Germinal center (tissue), 1 donor: ENCODE measurements at places on chromosomes 7 and 10.

GRCh38 chr10:23055424-23056185 is 39.8 kb upstream of the MSRB2 start:
- no peak for DNase-seq

GRCh38 chr10:5595095-5595494 is 70.3 kb downstream of the CALML3 start:
- DNase-seq = no peak

DNA sequence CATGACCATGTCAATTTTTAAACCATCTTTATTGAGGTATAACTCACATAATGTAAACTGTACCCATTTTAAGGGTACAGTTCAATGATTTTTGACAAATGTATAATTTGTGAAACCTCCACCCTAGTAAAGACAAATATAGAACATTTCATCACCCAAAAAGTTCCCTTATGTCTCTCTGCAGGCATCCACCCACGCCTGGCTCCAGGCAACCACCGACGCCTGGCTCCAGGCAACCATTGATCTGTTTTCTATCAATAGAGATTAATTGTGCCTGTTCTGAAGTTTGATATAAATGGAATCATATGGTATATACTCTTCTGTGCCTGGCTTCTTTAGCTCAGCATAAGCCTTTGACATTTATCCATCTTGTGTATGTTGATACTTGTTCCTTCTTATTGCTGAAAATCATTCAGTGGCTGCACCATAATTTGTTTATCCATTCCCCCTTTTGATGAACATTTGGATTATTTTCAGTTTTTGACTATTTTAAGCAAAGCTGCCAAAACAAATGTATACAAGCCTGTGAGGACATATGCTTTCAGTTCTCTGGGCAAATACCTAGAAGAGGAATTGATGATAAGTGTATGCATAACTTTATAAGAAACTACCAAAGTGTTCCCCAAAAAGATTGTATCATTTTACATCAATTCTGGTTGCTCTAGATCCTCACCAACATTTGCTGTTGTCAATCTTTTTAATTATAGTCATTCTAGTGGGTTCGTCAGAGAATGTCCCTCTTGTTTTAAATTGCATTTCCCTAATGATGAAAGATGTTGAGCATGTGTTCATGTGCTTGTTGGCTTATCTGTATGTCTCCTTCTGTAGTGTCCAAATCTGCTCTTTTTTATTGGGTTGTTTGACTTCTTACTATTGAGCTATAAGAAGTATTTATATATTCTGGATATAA is 55.7 kb upstream of the HECTD2 start:
- DNase-seq = no peak

DNA sequence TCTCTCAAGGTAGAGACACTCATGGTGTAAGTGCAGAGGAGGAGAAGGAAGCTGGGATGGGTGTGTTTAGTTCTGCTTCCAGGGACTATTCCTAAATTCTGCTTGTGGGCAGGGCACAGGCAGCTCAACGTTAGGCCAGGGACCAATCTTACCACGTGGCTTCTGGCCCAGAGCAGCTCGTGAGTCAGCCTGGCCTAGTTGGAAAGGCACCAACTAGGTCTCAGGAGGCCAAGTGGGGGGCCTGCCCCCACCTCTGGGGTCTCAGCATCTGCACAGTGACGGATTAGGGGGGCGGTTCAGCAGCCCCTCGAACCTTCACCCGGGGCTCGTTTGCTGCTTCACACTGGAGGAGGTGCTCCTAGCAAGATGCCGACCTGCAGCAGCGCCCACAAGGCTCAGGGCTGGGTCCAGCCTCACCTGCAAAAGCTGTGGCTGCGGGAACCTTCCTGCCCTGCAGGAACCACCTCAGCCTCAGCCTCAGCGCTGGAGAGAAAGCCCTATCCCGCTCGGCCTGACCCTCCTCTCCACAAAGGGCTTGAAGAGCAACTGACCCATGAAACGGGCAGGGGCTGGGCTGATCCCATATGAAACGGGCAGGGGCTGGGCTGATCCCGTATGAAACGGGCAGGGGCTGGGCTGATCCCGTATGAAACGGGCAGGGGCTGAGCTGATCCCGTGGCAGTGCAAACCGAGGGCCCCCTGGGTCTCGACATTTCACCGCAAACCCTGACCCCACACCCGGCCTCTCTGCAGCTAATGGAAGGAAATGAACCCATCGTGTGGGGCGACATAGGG is 447.4 kb downstream of the DNAJB6 start:
- no peak for DNase-seq

GRCh38 chr10:124181656-124182055 is 88.3 kb upstream of the CHST15 start:
- DNase-seq = no peak

DNA sequence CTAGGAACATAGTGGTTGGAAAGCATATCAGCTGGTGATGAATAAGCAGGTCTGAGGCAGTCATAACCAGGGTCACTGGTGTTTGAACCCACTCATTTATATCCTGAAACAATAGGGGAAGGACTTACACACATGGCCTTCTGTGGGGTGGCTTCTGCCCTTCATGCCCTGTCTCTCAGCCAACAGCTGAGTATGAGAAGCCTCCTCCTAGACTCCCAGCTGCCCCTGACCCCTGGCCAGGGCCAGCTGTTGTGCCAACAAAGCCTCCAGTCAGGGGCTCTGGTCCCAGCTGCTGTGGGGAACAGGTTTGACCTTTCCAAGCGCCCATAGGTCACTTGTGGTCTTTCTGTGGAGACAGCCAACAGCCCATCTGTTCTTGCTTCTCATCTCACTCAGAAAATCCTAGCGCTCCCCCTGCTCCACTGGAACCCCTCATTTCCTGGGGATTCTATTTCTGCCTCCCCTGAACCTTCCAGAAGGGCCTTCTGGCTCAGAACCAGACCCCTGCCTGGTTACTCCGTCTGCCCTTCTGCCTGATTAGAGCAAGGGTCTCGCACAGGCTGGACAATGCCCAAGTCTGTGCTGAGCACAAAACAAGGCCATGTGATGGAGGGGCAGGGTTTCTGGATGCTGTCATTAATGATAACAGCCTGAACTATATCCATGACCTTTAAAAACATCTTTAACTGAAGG is 9.7 kb upstream of the PURB start:
- DNase-seq = no peak

GRCh38 chr7:155416646-155417380 is 41.1 kb upstream of the EN2 start:
- DNase-seq = no peak

GRCh38 chr10:132245056-132245455 is 58.3 kb downstream of the DPYSL4 start:
- no peak for DNase-seq

DNA sequence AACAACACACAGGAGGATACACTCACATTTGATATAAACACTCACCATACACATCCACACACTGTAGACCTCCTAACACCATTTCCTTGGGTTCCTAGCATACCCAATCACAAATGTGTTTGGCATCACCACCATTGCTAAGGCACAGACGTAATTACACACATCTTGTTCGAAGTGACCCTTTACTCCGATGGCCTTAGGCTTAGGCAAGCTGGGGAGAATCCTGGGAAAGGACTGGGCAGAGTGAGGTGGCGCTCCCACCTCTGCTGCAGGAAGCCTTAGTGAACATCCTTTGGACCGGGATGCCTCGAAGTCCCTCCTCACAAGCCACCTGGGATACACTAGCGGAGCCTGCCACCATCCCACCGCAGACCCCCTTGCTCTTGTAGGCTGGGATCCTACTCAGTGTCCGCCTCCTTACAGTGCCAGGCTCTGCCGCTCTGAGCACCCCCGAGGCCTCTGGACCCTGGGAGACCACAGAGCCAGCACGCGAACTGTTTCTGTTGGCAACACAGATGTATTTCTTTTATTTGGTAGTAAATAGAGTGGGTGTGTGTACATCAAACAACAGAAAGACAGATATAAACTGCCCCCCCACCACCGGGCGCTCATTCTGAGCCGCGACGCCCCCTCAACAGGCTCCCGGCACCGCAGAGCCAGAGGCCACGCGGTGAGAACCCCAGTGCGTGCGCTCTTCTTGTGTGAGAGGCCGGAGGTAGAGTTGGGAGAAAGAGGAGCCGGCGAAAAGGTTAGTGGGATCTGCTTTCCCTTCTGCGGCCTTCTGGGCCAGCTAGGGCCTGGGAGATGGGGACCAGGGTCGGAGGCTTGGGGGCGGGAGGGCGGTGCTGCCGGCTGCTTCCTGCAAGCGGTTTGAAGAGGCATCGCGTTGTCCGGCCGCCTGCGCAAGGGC is 5.9 kb upstream of the HMX2 start:
- DNase-seq = no peak

DNA sequence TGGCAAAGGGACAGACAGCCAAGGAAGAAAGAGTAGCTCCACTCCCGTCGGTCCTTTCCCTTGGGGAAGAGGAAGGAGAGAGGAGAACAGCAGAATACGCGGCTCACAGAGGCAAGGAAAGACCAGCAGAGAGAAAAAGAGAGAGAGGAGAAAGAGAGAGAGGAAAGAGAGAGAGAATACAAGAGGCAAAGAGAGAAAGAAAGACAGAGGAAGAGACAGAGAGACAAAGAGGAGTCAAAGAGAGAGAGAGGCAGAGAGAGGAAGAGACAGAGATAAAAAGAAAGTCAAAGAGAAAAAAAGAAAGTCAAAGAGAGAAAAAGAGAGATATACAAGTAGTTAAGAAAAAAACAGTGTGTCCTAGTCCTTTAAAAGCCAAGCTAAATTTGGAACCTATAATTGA is 23.4 kb upstream of the CHST3 start:
- DNase-seq = no peak

GRCh38 chr7:145216866-145217265 is 381.0 kb upstream of the TPK1 start:
- no peak for DNase-seq

GRCh38 chr10:60521974-60522405 is 132.3 kb upstream of the ANK3 start:
- DNase-seq = no peak

- no peak for DNase-seq
These were observed 1049.8 kb upstream of the C7orf33 start for GRCh38 chr7:147540743-147541142.

DNA sequence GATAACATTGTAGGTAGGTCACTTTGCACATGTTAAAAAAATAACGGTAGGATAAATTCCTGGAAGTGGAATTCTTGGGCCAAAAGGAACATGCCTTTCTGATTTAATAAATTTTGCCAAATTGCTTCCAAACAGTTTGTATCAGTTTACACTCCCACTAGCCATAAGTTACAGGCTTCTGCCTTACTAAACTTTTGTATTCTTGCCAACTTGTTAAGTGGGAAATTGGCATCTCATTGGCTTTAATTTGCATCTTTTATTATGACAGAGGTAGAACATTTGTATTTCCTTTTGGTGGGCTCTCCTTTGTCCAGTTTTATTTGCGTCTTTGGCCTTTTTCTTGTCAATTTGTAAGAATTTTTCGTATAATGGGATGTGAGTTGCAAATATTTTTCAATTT is 38.3 kb upstream of the FAM180A start:
- DNase-seq = no peak

GRCh38 chr7:3712841-3713240 is 411.8 kb downstream of the SDK1 start:
- no peak for DNase-seq

DNA sequence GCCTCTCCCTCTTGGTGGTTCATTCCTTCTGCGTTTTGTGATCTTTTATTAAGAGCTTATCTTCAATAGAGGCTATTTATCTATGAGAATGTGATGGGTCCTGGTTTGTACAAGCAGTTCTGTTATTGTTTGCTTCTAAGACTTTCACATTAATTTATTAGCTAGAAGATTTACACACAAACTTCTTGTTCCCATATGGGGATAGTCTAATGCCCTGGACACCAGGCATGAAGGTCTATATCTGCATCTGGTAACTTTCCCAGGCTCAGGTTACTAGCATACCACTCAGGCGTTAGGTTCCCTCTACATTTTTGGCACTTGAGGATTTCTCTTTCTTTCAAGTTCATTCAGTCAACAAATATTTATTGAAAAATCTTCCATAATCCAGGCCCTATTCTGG is 7.7 kb downstream of the XPNPEP1 start:
- no peak for DNase-seq

DNA sequence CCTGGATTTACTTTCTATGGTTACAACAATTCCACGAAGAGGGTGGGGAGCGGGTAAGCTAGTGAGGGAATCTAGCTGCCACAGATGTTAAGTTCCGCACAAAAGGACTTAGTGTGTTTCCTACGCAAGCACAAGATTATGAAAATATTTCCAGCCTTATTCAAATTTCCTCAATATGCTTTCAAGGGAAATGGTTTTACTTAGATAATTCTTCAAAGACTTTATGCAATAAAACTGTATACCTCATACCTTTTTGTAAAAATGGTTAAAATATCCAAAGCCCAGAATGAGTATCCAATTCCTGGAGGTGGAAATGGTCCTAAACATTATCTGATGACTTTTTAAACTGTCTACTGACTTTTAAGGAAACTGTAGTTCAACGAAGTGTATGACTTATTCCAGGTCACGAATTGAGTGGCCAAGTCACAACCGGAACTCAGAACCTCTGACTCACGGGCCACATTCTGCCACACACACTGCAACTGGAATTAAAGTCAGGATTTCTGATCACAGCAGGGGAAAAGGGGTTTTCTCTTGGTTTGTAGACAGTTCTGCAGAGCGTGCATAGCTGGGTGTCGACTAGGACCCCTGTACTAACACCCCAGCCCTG is 20.2 kb upstream of the INSIG1 start:
- DNase-seq = no peak

DNA sequence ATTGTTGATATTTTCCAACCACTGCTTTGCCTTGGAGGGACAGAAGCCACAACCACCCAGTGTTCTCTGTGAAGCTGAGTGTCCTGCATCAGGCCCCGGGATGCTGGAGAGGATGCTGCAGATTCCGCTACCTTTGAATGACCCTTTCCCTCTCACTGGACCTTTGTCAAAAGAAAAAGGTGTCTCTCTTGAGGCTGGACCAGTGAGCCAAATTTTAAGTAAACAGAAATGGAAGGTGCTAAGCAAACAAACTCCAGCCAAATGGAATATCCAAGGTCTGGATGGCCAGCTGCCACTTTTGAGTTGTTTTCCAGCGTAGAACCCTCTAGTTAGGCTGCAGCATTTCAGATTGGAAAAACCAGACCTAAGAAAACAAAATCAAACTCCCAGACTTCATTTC is 145.5 kb downstream of the TRIL start:
- no peak for DNase-seq

- DNase-seq = no peak
These were observed 16.2 kb downstream of the AGK start for GRCh38 chr7:141567432-141567831.

DNA sequence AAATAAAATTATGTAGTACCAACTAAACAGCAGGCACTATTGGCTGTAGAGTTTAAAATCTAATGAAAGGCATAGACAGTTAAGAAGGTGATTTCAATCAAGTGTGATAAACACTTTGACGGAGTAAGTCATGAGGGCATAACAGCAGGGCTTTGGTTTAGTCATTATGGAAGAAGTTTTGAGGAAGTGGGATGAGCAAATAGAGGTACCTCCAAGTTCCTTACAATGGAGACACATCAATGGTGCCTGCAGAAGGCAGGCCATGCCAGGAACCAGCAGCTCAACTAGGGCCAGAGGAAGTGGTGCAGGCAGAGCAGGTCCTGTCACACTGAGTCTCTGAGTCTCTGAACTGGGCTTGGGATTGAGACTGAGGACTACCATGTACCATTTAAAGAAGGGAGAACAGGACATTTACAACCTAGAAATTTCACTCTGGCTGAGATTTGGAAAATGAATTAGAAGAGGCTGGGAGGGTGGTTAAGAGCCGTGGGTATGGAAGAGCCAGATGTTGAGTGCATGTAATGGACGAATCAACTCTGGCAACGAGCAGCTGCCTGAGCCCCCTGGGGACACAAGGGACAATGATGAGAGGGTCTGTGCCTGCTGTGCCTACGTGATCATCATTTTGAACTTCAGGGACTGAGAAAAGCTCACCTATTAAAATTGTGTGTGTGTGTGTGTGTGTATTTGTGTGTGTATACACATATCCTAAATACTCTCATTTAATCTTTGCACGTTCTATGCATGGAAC is 208.7 kb upstream of the POM121L12 start:
- DNase-seq = no peak
